Hippocampal formation (tissue), 2 donors: ENCODE measurements at places on chromosomes 5 and 9.
A peak's percentile ranks its signal among the peaks of the same experiment; 100 is the strongest.

DNA sequence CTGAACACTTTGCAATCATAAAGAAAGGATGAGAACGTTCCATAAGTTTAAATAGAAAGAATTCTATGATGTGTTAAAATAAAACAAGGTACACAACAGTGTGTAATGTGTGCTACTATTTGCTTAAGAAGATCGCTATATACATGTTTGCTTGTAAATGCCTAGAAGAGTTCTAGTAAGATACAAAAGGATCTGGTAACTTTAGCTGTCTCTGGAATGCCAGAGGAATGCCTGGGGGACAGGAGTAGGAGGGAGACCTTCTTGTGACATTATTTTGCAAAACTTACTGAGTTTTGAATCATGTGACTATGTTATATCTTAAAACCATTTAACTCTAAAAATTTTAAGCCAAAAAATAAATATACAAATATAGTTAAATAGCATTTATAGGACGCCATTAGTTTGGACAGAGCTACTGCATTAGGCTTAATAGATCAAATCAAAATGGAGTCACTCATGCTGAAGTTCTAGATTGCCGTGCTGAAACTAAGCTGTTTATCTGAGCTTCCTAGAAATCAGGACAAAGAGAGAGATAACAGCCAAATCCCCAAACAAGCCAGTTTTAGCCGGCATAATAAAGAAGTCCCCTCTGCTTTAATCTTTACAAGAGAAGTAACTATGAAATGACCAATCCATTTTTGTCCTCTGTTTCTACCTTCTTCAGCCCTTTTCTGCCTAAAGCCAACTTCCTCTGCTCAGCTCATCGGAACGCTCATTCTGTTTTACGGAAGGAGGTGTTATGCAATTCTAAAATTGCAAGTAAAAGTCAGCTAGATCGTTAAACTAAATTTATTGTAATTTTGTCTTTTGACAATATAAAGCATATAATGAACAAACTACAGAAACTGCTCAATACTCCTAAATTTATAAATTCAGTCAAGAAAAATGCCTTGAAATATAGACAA lies 44.8 kb downstream of the LIX1 start:
- no peak for DNase-seq

GRCh38 chr9:94002316-94003140 lies 47.4 kb upstream of the BARX1 start:
- no peak for DNase-seq

- no peak for DNase-seq
Measured at GRCh38 chr9:120980951-120981350, 54.4 kb upstream of the TRAF1 start.

DNA sequence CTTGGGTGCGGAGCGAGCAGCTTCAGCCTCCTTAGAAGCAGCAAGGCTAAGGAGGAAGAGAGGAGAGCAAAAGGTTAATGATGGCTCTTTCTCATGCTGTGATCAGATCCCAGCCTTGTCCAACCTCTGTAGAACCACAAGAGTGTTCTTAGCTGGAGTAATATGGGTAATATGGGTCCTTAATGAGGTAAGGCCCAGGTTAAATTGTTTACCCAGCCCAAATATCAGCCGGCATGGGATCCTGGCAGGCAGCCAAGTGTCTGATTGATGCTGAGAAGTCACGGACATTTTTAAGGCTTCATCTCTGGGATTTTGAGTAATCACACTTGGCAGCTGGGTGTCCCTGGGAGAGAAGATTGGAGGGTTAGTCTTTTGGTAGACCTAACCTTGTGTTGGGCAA lies 32.3 kb downstream of the GLRA1 start:
- no peak for DNase-seq

DNA sequence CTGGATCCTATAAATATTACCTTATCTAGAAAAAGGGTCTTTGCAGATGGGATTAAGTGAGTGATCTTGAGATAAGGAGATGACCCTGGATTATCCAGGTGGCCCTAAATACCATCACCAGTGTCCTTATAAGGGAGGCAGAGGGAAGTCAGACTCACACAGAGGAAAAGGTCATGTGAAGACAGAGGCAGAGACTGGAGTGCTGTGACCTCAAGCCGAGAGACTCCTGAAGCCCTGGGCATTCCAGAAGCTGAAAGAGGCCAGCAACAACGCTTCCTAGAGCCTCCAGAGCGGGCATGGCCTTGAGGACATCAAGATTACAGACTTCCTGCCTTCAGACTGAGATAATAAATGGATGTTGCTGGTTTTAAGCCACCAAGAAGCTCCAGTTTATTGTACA lies 118.8 kb downstream of the ATPSCKMT start:
- no peak for DNase-seq

DNA sequence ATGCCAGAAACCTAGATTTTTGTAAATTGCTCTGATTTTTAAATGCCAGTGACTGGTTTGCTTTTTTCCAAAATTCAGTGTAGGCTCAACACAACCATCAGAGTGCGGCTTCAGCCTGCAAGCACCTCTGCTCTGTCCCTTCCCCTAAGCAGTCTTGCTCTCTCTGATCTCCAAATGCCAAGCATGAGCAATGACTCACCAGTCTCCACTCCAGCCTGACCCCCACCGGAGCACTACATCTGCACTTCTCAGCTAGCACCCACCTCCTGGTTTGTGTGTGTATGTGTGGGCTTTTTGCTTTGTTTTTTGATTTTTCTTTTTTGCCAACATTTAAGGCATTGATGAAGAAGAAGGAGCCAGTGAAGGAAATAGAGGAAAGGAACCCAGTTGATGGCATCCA lies 61.4 kb upstream of the ADRA1B start:
- no peak for DNase-seq

DNA sequence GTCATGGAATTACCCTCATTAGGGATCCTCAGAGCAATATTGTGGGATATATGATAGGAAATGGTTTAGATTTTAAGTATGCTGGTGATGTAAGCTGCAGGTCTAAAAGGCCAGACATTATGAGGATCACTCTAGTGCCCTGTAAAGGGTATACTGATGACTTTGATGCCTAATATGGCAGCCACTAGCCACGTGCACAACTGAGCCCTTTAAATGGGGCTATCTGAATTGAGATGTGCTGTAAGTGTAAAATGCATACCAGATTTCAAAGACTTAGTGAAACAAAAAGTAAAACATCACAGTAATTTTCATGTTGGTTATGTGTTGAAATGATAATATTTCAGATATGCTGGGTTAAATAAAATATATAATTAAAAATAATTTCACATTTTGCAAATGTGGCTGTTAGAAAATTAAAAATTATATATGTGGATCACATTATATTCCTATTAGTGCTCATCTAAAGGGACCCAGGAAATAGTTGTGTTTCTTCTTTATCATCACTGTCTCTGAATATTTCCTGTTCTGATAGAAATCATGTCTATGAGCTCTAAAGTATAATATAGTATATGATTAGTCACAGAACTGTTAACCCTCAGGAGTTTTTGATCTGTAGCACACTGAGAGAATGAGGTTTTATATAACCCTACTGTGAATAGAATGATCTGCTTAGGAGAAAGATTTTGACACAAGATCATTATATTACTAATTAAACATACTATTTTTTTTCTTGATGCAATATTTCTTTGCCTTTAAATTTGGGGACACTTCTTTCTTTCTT lies 50.1 kb downstream of the OSTF1 start:
- DNase-seq = no peak

GRCh38 chr9:99160173-99160572 lies 55.3 kb downstream of the TGFBR1 start:
- no peak for DNase-seq

DNA sequence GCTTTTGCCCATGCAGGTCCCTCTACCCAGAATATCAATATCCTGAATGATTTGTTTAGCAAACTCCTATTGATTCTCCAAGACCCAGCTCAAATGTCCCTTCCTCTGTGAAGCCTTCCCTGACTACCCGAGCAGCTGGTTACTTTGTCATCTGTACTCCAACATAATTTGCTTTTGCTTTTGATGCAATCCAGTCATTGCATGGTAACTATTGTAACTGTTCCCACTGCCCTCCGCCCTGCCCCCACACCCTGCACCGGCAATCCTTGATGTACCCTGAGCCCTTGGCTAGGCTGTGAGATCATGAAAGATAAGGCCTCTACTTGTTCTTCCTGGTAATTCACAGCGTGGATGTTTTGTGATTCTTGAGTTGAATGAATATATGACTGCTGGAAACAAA lies 119.9 kb upstream of the BOD1 start:
- no peak for DNase-seq

- DNase-seq = no peak
Measured at GRCh38 chr5:85170183-85170582, 785.5 kb upstream of the EDIL3 start.

- no peak for DNase-seq
Measured at GRCh38 chr9:127541865-127542264, 70.2 kb upstream of the STXBP1 start.

DNA sequence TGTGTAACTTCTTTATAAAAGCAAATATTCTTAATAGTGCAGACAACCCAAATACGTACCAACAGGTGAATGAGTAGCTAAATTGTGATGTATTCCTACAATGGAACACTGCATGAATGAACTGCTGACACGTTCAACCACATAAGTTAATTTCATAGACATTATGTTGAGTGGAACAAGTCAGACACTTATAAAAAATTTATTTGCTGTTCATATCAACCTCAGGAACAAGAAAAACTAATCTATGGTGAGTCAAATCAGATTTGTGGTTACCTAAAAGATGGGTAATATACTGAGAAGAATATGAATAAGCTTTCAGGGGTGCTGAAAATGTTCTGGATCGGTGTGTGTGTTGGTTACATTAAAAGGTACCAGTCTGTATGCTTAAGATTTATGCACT lies 35.7 kb downstream of the INVS start:
- DNase-seq = no peak

DNA sequence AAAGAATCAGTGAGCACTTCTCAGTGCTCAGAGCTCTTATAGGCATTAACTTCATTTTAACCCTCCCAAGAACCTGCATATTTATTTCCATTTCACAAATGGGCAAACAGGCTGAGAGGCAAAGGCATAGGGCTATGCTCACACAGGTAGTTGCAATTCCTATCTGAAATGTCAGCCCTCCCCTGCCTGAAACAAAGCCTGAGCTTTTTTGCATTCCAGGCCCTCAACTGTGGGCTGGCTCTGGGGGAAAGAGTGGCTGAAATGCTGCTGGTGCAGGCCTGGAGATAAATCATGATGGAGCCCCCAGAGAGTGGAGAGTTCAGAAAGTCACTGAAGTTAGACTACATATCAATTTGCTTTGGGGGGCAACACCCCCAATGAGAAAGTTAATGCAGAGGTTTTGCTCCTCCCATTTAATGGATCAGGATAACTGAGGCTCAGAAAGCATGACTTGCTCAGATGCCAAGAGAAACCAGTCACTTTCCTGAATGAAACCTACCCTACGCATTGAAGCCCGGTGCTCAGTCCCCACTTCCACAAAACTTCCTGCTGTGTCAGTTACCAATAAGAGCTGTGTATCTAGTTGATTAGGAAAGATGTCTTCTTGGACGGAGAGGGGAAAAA lies 5.6 kb downstream of the DRD1 start:
- no peak for DNase-seq

- DNase-seq = no peak
Measured at GRCh38 chr5:102306121-102306520, 10.0 kb upstream of the SLCO4C1 start.

- DNase-seq = no peak
Measured at GRCh38 chr5:171355302-171355724, 32.3 kb upstream of the NPM1 start.

GRCh38 chr5:151012862-151013261 lies 7.5 kb upstream of the GPX3 start:
- DNase-seq = no peak

DNA sequence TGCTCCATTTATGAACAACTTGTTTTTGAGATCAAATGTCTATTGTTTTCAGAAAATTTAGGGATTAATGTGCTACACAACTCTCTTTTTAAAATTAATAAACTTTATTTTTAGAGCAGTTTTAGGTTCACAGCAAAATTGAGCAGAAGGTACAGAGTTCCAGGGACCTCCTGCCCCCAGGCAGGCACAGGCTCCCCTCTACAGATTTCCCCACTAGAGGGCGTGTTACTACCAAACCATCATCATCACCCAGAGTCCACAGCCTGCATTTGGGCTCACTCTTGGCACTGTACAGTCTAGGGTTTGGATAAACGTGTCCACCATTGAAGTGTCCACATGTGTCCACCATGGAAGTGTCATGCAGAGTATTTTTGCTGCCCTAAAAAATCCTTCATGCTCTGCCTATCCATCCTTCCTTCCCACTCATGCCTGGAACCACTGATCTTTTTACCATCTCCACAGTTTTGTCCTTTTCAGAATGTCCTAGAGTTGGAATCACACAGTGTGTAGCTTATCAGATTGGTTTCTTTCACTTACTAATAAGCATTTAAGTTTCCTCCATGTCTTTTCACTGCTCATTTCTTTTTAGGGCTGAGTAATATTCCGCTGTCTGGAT lies 61.7 kb downstream of the MRPL36 start:
- no peak for DNase-seq

GRCh38 chr9:70639853-70640814 lies 225.7 kb upstream of the KLF9 start:
- peak; percentile 77 for DNase-seq

GRCh38 chr5:16321284-16321683 lies 141.7 kb upstream of the MARCHF11 start:
- DNase-seq = no peak

- no peak for DNase-seq
Measured at GRCh38 chr9:101014566-101014965, 14.0 kb upstream of the PLPPR1 start.

DNA sequence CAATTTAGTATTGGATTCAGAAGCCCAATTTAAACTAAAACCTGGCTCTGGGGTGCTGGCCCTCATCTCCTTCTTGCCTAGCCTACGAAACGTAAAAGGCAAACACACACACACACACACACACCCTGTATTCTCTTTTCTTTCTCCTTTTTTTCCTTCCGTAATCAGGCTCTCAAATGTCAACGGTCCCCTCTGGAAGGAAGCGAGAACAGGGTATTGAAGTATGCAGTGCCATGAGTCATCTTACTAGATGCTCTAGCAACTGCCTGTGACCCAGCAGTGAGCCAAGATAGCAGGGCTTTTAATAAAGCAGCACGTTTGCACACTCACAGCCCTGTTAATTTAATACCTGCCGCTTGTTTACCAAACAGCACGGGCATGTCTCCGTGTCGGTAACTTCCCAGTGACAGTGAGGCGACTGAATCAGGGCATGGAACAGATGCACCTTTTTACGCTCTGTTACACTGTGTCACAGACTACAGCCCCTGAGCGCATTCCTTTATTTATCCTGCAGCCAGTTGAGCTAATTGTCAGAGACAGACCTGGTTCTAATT lies 243.8 kb downstream of the BNC2 start:
- DNase-seq = no peak

GRCh38 chr9:72443855-72444254 lies 77.6 kb upstream of the TMC1 start:
- peak; percentile 20 for DNase-seq
